CD4-positive, alpha-beta T cell treated with Interleukin-6 for 4 hours (primary cell): ENCODE measurements at places on chromosomes 12 and 14.
A peak's percentile ranks its signal among the peaks of the same experiment; 100 is the strongest.

DNA sequence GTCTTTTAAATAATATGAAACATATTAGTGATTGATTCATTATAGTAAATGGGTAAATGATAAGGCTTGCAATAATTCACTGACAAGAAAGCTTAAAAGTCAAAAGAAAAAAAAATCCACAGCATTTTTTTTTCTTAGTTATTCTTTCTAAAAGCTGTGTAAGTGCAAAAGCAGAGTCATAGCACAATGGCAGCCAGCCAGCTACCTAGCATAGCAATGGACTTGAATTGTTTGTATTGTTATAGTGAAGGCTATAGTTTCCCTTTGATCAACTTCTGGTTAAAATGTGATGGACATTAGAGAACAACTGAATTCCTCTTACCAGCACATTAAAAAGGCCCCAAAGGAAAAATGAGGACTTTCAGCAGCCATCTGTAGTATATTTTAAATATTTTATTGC lies 232.1 kb downstream of the NAV3 start:
- DNase-seq: no peak

DNA sequence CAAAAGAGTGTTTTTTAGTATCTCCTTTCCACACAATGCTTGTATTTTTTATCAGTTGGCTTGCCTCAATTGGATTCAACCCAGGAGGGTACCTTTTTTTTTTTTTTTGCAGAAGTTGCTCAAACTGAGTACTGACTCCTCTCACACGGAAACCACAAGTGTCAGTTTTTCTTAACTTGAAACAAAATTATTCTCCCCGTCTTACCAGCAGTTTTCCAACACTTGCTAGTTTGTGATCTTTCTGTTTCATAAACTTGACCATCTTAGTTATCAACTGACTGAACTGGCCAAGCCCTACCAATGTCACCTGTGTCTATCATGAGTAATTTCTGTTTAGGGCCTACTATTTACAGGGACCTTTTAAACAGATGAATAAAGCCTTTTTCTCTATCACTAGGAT lies 34.1 kb upstream of the ITPR2 start:
- no peak for DNase-seq

- DNase-seq: no peak
Measured at GRCh38 chr12:105470102-105470501, 139.6 kb downstream of the C12orf75 start.

DNA sequence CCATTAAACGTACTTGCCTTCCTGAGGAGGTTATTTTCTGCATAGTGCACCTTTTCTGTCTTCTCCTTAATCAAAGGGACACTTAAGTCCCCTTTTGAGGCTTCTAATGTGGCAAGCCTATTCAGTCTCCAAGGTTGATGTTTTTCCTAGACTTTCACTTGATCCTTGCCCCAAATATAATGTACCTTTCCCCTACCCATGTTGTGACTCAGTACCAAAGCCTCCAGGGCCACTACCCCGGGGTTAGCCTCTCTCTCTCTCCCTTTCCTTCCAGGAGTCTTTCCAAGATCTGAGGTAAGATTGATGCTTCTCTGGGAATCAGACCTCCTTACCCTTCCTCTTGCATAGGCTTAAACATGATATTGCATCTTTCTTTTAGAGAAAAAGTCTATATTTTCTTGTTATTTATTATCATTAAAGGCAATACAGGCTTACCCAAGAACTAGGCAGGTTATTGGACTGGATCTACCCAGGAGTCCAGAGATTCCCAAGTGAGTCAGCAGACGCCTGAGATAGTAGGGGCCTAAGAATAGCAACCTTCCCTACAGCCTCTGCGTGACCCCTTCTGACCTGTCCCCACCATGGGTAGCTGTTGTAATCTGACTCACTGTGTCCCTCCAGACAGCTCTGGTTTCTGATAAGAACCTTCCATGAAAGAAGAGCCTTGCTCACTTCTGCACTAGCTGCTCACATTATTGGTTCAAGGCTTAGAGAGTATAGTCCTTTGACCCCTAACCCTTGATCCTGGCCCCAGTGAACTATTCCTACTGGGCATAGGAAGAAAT lies 172.9 kb downstream of the ZFP36L1 start:
- no peak for DNase-seq

GRCh38 chr12:124191966-124192365 lies 102.9 kb upstream of the RFLNA start:
- DNase-seq: no peak

- peak; percentile 25 for DNase-seq
Measured at GRCh38 chr14:91154851-91155625, 41.2 kb downstream of the DGLUCY start.

DNA sequence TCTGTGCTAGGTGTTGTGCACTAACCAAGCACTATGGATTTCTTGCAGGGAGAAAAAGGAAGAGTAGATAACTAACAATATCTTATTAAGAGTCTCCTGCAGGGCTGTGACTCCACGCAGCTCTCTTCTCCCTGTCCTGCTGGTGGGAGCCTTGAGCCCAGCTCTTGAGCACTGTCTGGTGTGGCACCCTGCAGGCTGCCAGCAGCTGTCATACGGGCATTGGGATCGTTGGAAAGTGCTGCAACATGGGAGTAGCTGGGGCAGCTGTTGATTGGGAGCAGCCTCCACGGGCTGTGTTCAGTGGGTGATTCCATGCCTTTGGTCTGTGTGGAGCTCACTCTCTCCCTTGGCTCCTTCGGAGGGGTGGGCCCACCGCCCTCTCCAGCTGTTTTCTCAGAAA lies 125.3 kb downstream of the FBXL14 start:
- DNase-seq: no peak

- no peak for DNase-seq
Measured at GRCh38 chr12:124175704-124176103, 119.2 kb upstream of the RFLNA start.

DNA sequence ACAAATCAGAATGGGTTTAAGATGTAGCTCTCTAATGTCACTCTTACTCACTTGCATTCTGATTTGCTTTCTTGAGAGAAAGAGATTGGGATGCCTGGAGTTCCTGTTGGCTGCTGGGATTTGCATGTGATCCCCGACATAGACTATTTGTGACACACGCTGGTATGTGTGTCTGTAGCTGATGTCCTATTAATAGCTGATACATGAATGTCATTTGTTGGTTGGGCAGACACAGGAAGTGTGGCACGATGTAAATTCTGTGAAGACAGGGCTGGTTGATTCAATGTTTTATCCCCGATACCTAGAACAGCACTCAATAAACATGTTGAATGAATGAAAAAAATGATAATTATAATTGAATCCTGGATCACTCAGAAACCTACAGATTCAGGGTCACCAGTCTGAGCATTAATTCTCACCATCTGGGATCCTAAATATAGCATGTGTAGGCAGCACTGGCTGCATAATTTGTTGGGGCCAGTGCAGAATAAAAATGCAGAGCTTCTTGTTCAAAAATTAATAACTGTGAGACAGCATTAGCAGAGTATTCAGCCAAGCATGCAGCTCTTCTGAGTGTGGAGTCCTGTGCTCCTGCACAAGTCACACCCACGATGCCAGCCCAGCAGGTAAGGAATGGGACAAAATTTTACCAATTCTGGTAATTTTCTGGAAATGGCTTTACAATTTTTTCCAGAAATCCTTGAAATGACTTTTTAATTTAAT lies 35.5 kb upstream of the SOCS2 start:
- no peak for DNase-seq

DNA sequence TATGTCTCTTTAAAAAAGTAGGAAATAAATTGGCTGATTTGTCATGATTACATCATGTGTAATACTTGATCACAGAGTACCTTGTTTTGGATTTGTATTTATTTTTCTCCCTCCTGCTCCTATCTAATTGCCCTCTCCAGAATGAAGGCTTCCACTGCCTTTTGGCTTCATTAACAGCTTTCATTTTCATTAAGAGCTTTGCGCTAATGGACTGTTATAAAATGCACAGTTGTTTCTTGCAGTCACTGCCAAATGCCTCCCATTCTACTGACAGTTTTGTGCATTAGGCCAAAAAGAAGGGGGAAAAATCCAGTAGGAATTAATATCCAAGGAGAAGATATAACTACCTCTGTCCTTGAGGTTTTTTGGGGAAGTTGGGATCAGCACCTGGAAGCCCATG lies 159.2 kb downstream of the NRXN3 start:
- DNase-seq: no peak

GRCh38 chr12:107656302-107656701 lies 29.3 kb upstream of the PWP1 start:
- DNase-seq: no peak

GRCh38 chr14:32102152-32102787 lies 25.2 kb downstream of the ARHGAP5 start:
- DNase-seq: peak; percentile 12

GRCh38 chr12:62562846-62563245 lies 96.2 kb downstream of the MON2 start:
- DNase-seq: no peak

- DNase-seq: peak; percentile 12
Measured at GRCh38 chr14:56422703-56423213, 156.8 kb upstream of the TMEM260 start.

- DNase-seq: no peak
Measured at GRCh38 chr12:5262450-5262849, 169.5 kb upstream of the NTF3 start.

DNA sequence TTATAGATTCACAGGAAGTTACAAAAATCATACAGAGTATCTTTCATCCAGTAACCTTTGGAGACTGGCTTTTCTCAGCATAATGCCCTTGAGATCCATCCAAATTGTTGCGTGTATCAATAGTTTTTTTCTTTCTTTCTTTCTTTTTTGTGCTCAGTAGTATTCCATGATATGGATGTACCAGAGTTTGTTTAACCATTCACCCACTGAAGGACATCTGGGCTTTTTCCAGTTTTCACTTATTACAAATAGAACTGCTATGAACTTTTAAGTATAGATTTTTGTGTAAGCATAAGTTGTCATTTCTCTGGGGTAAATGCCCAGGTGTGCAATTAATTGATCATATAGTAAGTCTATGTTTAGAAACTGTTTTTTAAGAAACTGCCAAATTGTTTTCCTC lies 79.4 kb downstream of the FBXL14 start:
- no peak for DNase-seq

DNA sequence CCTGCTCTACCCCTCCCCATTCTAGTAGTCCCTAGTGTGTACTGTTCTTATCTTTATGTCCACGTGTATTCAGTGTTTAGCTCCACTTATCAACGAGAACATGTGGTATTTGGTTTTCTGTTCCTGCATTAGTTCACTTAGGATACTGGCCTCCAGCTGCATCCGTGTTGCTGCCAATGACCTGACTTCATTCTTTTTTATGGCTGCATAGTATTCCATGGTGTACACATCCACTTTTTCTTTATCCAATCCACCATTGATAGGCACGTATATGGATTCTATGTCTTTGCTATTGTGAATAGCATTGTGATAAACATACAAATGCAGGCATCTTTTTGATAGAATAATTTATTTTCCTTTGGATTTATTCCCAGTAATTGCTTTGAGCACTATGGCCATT lies 327.7 kb downstream of the DUSP6 start:
- DNase-seq: no peak

DNA sequence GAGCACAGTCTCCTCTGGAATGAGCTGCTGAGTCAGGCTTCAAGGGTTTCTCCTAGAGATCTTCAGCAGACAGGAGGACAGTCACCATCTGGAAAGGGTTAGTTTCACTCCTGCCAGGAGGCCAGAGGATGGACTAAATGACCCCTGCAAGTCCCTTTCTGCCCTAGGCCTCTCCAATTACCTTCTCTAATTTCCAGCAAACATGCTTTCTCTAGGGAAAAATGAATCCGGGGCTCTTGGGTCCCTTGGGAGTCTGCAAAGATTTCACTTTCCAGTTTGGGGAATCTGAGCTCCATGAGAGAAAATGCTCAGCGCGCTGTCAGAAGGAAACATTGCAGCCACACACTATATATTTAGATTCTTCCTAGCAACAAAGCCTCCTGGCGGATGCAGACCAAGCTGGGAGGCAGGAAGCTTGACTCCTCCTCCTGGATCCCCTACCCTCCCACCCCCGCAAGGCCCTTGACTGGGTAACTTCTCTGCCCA lies 184.4 kb upstream of the CCND2 start:
- DNase-seq: no peak

- DNase-seq: no peak
Measured at GRCh38 chr12:15092826-15093225, 120.0 kb downstream of the PDE6H start.

GRCh38 chr14:101625336-101626097 lies 64.2 kb downstream of the DIO3 start:
- no peak for DNase-seq

- DNase-seq: peak; percentile 69
Measured at GRCh38 chr14:61444215-61444768, 122.9 kb downstream of the PRKCH start.

- DNase-seq: no peak
Measured at GRCh38 chr14:92998946-92999345, 76.0 kb downstream of the CHGA start.

- DNase-seq: no peak
Measured at GRCh38 chr12:80716696-80717469, at the start of gene MYF5. TSS of gene MYF5 (plus strand) at chr12:80716912. CDS start at chr12:80717064, 152 bp downstream.

DNA sequence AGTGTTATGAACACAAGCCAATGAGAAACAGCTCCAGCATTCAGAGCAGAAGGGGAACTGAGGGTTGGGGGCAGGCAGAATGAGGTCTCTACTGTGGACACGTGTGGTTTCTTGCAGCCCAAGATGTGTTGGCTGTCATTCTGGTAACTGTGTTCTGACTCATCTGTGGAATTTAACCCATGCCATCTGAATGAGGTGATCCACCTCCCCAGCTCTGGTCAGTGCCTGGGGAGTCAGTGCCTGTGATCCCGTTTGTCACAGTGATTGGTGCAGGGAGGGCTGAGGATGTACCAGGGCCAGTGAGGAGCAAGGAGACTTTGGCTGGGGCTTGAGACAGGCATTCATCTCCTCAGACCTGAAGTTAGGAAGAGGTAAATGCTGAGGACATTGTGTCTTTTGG lies 216.8 kb downstream of the MSRB3 start:
- no peak for DNase-seq

GRCh38 chr12:8692573-8692972 lies 5.2 kb upstream of the RIMKLB start:
- DNase-seq: peak; percentile 15

DNA sequence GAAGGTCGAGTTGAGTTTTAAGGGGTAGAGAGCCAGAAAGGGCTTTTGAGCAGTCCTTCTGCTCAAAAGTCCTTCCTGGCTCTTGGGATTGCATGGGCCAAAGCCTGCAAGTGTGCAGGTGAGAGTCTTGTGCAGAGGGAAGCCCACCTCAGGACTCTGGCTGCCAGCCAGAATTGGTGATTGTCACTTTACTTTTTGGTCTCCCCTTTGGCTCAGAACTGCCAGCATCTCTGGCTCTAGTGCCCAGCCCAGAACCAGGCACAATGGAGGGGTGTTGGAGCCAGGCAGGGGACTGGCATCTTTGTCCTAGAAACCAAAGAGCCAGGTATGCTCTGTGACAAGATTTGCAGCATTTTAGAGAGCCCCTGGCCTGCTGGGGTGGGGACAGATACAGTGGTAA lies 23.5 kb downstream of the FAM222A start:
- no peak for DNase-seq

GRCh38 chr12:124025661-124026060 lies 52.6 kb downstream of the ZNF664 start:
- DNase-seq: no peak

GRCh38 chr12:53770281-53770680 lies 18.5 kb upstream of the CISTR start:
- no peak for DNase-seq
